Ecto neural progenitor cell (in vitro differentiated cells): ENCODE measurements at places on chromosomes 3 and 15.

GRCh38 chr3:61438253-61439121, 122.9 kb upstream of the PTPRG start:
- DNase-seq: no peak

GRCh38 chr3:103976931-103977339, 1389.8 kb upstream of the ALCAM start:
- DNase-seq: no peak

- no peak for DNase-seq
Measured at GRCh38 chr15:70741677-70742293, 21.6 kb downstream of the UACA start.

DNA sequence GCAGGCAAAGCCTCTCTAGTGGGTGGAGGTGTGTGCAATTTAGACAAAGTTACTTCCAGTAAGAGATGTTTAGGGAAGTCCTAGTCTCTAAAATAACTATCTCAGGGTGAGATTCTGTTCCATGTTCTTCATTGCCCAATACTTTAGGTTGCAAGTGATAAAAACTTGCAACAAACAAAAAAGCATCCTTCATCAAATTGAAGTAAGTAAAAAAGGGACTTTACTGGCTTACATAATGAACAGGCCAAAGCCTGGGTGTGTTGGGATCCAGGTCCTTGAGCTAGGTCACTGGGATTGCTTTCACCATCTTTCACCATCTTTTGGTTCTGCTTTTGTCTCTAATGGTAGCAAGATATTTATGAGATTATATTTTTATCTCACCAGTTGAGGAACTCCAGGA, 38.3 kb downstream of the CX3CR1 start:
- DNase-seq: no peak

DNA sequence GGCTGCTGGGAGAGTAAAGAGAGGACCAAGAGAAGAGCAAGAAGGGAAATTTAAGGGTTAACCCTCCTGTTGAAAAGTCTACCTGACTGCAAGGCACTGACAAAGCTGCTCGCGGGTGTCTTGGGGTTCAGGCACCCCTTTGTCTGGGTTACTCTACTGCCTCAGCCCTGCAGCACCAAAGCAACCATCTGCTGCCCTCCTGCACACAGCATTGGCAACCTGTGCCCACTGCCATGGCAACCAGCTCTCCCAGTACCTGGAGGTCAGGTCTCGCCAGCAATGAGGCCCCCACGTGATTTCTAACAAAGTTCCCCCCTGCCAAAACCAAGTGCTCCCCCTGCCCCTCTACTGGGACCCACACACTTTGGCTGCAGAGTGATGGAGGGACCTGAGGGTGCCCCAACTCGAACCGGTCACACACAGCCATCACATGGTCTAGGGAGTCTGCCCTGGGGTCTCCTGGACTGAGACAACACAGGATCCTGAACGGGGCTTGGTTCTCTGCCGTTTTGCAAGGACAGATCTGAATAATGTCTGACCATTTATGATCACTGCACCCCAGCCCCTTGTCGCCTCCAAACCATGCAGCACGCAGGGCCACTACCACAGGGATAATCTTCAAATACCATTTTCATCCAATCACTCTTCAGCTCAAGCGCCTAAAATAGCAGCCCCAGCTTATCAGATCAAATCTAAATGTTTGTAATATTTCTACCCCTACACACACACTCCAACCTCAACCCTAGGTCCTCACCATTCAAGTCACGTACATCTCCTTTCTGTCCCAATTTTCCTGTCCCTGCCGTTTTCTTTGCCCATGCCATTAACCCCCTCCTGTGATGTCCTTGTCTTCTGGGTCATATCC, 50.7 kb downstream of the ADCY5 start:
- no peak for DNase-seq

GRCh38 chr15:48833526-48834239, 22.8 kb upstream of the CEP152 start:
- DNase-seq: no peak

DNA sequence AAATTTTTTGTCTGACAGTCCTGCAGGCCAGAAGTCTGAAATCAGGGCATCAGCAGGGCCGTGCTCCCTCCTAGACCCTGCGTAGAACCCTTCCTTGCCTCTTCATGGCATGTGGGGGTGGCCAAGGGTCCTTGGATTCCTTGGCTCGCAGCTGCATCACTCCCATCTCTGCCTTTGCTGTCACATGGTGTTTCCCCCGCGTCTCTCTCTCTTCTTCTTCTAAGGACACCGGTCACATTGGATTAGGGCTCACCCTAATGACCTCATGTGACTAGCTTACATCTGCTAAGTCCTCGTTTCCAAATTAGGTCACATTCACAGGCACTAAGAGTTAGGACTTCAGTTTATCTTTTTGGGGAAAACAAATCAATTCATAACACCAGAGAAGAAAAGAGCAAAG, 12.0 kb downstream of the SLCO3A1 start:
- DNase-seq: no peak

- DNase-seq: no peak
Measured at GRCh38 chr3:88030210-88030609, 28.6 kb downstream of the CGGBP1 start.

DNA sequence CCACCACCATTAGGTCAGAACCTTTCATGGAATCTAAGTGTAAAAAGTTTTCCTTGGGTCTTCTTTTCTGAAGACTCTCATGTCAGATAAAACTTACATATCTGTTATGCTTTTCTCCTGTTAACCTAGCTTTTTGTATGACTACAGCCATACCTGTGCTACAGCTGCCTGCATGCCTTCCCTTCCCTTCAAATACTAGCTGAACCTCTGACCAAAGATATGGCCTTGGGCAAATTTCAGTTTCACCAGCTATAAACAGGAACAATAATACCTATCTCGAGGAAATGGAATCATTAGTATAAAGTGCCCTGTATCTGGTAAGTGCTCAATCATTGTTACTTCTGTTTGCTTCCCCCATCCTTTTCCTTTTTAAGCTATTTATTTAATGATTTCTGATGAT, 25.0 kb downstream of the GLB1 start:
- no peak for DNase-seq

- peak; percentile 79 for DNase-seq
Measured at GRCh38 chr3:39154280-39155021, 1.1 kb upstream of the CSRNP1 start.

- DNase-seq: no peak
Measured at GRCh38 chr15:92460023-92460422, 66.3 kb downstream of the ST8SIA2 start.

DNA sequence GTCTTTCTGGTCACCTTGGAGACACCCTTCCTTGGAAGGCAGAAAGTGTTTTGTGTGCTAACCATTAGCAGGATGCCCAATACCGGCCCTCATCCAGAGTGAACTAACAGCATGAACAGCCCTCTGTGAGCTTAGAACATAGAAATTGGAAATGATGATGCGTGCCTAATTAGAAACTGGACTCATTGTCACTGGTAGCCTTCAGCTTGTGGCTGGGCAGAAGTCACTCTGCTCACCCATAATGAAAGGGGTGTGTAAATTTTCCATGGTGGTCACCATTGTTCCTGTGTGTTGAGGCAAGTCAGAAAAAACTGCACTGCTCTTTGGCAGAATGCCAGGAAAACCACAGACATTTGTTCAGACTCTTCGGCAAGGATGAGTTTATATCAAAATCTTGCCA, 74.7 kb upstream of the CNTN4 start:
- no peak for DNase-seq

- peak; percentile 51 for DNase-seq
Measured at GRCh38 chr3:149449799-149450198, 24.7 kb upstream of the TM4SF4 start.

- no peak for DNase-seq
Measured at GRCh38 chr3:175002732-175003143, 143.6 kb downstream of the NAALADL2 start.

- peak; percentile 85 for DNase-seq
Measured at GRCh38 chr3:142724682-142725356, 985 bp downstream of the TRPC1 start.

- peak; percentile 70 for DNase-seq
Measured at GRCh38 chr15:42133886-42134502, 22.4 kb downstream of the PLA2G4F start.

- no peak for DNase-seq
Measured at GRCh38 chr3:57890874-57891273, 117.3 kb upstream of the FLNB start.

- no peak for DNase-seq
Measured at GRCh38 chr15:45231132-45231531, 20.9 kb upstream of the SLC28A2 start.

- DNase-seq: no peak
Measured at GRCh38 chr3:54955496-54955895, 27.6 kb upstream of the LRTM1 start.

DNA sequence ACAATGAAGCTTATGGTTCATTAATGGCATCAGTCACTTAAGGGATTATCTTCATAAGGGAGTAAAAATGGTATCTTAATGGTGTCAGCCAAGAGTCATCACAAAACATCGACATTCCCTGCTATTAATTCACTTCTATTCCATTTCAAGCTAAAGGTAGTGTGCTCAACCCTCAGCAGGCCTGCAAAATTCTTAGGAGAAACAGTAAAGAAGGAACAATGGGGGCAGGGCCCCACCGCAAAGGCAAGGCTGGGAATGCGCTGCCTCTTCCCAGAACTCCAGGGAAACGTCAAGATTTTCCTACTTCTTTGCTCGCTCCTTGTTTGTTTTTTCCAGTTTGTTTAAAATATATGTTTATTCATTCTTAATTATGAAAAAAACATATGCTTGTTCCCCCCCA, 187.3 kb upstream of the TSC22D2 start:
- DNase-seq: no peak

DNA sequence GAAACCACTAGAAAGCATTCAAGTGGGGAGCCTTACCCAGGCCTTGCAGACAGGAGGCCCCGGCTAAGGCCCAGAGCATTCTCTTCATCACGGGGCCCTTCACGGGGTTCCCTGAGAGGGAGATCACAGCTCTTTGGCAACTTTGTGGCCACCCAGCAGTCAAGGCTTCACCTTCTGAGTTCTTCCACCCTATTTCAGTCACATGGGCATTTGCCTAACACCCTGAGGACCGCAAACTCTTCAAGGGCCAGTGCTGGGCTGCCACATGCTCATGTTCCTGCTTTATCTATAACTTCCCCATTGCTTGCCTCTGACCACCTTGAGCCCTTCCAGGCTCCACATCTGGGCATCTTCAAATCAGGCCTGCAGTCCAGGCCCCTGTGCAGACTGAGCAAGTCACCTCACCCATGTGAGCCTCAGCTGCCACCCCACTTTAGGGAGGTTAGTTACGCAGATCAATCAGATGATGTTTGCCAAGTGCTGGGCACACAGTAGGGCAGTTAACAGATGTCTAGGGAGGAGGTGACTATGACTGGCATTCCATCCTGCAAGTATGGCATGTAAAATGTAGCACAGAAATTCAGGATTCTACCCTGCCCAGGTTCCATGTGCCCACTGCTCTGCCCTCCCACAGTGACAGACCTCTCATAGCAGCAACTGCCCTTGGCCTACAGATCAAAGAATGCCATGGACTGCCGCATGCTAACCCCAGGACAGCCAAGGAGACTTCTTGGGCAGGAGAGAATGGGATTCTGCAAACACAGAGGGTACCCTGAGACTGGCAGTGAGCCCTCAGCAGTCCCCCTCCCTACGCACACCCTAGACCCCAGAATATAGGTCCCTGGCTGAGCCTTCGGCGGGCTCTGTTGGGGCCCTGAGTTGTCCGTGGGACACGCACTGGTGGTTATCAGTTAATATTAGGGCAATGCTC, 37.6 kb upstream of the ZNF710 start:
- no peak for DNase-seq

GRCh38 chr3:14849638-14850230, 31.0 kb downstream of the FGD5 start:
- no peak for DNase-seq

- peak; percentile 82 for DNase-seq
Measured at GRCh38 chr3:179323197-179324110, 623 bp downstream of the ZNF639 start.

DNA sequence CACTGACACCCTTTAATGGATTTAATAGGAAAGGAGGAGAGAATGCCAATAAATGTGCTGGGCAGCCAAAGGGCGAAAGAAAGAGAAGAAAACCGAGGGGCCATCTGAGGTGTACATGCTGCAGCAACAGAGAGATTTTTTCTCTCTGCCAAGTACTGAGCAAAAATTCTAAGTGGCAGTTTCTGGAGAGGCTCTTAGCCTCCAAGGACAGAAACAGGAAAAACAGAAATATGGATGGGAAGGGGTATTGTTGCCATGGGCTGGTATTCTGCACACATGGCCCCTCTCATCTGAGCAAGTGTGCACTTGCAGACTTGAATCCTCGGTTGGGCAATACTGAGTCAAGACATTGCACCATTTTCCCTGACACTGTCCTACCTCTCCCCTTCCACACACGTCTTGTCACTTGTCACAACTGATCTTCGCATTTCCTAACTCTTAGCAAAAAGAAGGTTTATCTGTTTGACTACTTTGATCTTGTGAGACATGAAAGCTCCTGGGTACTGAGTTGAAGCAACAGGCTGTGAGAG, 73.9 kb downstream of the PRICKLE2 start:
- DNase-seq: no peak

GRCh38 chr15:35393398-35393797, 152.6 kb downstream of the DPH6 start:
- DNase-seq: no peak
